ENCODE measurements at places on chromosomes 16 and 17.

DNA sequence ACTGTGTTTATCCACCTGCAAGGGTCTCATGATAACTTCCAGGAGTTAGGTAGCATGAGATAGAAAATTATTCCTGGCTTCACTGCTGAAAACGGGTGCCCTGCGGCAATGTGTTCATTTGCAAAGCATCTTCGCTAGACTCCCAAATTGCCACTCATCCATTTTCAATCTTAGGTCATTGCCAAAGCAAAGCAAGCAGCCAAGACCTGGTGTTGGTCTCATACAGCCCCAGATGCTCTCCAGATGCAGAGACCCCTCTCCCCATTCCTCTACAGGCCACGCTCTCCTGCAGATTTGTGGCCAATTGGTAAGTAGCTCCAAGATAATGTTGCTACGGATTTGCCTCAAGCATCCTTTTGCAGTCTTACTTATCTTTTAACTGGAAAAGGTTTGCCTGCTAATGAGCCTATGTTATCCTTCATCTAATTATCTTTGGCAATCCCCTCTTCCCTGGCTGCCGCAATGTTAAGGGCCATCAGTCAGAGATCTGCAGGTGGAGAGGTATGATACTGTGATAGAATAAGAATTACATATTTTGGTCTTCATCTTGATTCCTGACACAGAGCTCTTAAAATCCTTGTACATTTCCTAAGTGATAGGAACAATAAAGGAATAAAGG is 222.0 kb downstream of the SLC39A11 start:
- no peak for DNase-seq

DNA sequence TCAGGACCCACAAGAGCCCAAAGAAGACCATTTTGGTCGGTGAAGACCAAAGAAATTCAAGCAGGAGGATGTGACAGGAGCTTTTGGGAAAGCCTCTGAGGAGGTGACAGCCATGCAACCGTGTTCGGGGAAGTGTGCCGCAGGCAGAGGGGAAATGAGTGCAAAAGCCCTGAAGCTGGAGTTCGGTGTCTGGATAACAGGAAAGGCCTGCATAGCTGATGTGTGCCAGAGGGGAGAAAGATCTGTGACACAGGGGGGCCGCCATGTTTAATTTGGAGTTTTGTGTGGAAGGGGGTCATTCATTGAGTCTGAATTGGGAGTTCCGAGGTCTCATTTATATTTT is 870 bp upstream of the ZC3H7A start:
- DNase-seq: no peak

DNA sequence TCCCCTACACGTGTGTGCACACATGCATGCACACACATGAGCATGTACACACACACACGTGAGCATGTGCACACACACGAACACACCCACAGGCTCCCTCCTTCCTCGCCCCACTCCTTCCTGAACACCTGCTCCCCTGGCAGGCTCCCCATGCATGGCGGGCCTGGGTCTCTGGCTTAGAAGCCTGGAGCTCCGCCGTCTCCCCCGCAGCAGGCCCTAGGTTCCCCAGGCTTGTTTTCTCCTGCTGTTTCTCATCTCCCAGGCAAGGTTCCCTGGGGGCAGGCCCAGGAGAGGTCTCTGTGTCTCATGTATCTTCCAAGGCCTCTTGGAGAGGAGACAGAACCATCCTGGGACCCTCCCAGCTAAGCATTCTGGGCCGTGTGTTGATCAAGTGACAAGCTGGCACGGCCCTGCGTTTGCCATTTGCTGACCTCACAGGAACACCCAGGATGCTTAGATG is 202.3 kb upstream of the CIBAR2 start:
- peak; percentile 53 for DNase-seq

DNA sequence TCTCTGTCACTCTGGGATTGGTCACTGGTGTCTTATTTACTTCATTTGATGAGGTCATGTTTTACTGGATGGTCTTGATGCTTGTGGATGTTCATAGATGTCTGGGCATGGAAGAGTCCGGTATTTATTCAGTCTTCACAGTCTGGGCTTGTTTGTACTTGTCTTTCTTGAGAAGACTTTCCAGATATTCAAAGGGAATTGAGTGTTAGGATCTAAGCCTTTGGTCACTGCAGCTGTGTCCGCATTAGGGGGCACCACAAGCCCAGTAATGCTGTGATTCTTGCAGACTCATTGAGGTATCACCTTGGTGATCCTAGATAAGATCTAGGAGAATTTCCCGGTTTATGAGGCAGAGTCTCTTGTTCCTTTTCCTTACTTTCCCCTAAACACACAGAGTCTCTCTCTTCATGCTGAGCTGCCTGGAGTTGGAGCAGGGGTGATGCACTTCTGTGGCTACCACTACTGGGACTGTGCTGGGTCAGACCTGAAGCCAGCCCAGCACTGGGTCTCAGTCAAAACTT is 214.7 kb downstream of the SPECC1 start:
- DNase-seq: no peak

- no peak for DNase-seq
These were observed 154.6 kb downstream of the CHD9 start for GRCh38 chr16:53209429-53209828.

DNA sequence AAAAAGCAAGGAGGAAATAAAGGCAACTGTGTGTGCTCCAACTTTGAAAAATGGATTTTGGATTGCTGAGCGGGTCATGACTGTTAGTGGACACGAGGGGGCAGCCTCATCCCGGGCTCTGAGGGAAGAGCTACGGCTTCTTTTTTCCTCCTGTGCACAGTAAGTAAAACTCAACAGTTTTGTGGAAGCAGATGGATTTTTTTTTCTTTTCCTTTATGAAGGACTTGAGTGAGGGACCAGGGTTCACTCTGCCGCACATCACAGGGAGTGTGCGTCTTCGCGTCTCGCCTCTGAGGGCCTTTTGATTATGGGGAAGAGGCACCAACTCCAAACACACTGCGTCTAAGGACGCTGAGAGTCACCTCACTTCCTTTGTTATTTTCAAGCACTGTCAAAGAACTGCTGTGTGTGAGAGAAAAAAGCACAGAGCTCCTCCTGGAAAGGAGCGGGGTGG is 80.3 kb upstream of the GOT2 start:
- DNase-seq: peak; percentile 85

DNA sequence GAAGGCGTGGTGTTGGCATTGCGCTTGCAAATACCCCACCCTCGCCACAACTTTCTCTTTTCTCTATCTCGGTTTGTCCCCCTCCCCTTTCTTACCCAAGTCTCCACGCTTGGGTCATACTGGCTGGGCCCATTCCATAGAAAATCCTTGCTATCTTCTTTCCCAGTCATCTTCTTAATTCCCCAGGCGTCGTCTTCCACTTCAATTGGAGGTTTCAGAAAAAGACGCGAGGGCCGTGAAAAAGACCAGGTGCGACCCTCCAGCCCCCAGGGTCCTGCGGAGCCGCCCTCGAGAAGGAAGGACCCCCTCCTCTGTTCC is 8.3 kb downstream of the IRX5 start:
- DNase-seq: no peak

DNA sequence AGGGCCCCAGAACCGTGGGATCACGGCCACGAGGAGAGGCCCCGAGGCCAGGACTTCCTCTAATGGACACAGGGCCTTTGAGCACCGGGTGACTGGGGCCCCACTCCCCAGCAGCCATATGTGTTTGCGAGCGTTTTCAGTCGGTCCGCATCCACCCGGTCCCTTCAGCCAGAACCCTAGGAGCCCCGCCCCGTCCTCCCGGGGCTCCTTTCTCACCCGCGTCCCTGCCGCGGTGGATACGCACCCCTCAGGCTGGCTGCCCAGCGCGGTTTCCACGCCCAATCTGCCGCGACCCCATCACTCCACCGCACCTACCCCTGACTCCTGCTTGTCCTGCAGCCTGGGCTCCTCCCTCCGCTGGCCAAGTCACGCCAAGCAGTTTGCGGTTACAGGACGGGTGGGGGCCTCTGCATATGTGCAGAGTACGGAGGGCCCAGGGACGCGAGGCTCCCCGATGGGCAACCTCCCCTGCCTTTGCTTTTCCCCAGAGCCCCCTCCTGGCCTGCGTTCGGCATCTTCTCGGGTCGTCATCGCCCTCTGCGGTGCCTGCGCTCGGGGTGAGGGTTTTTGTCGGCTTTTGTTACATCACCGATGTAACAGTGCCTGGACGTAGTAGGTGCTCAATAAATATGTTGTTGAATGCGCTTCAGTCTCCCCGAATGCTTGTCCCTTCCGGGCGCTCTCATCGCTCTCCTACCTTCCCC is 1.0 kb upstream of the TTYH2 start:
- peak; percentile 30 for DNase-seq

DNA sequence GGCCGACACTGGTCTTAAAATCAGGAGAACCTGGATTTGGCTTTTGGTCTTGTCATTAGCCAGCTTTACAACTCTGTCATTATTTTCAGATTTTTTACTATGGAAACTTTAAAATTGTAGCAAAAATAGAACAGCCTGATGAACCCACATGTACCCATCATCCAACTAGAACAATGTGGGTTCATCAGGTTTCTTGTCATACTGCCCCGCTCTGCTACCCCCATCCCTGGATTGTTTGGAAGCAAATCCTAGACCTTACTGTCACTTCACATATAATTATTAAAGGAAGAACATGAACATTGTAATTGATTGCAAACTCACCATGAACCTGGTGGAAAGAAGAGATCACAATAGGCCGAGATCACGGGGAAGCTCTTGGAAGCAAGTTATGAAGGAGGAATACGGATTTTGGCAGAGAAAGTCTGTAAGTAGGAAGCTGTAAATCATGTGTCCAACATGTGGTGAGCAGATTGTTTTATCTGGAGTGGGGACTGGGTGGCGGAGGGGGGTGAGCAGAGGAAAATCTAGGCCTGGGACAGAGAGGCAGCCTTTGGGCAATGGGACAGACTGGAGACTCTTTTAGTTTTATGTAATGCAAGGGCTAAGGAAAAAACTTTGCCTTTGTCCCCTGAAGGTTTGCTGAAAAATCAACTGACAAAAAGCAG is 67.0 kb downstream of the PITPNC1 start:
- DNase-seq: peak; percentile 66

DNA sequence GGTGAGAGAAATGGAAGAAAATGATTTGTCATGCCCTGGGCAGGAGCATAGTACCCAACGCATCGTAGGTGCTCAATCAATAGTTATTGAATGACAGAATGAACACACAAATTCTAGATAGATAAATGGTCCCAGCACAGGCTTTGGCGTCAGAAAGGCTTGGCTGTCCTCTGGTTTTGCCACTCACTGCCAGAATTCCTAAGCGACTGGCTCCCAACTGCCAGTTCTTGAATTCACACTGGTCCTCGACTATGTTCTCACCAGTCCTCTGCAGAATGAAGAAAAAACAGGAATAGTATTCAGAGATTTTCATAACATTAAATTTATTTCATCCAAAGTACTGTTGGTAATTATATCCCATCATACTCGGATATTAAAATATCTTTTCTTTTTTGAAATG is 163.1 kb upstream of the NOL11 start:
- DNase-seq: no peak
